ENCODE measurements at places on chromosomes 5 and 9.

DNA sequence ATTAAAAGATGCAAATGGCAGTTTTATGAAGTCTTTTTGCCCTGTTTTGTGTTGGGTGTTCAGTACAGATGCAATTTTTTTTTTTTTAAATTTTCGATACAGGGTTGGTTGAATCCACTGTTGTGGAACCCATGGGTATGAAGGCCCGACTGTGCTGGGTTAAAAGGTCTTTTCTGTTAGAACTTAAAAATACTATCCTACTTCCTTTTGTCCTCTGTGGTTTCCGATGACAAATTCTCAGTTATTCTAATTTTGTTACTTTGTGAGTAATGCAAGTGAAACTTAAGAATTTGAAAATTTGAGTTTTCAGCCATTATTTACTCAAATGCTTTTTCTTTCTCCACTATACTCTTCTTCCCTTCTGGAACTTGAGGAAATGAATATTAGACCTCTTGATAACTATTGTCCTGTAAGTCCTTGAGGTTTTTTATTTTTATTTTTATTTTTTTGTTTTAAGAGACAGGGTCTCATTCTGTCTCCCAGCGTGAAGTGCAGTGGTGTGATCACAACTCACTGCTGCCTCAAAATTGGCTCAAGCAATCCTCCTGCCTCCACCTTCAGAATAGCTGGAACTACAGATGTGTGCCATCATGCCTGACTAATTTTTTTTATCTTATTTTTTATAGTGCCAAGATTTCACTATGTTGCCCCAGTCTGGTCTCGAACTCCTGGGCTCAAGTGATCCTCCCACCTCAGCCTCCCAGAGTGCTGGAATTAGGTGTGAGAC lies 67.5 kb downstream of the ZCCHC7 start:
- no peak for DNase-seq

GRCh38 chr5:138632900-138633489 lies 57.8 kb upstream of the HSPA9 start:
- no peak for DNase-seq

DNA sequence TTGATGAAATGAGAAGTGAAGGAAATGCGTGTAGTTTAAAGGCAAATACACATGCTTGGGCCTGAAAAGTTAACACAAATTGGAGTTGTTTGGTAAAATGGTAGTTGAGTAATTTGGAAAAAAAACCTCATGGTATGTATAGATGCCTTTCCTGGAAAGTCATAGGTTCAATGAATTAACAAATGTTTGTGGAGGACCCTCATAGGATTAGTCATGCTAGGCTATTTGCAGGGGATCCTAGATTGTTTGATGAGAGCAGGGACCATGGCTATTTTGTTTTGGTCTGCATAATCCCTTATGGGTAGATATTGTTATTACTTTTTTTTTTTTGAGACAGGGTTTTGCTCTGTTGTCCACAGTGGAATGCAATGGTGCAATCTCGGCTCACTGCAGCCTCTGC lies 93.5 kb upstream of the NR3C1 start:
- no peak for DNase-seq

- no peak for DNase-seq
Observed at GRCh38 chr9:112104401-112104800, 70.7 kb downstream of the SUSD1 start.

DNA sequence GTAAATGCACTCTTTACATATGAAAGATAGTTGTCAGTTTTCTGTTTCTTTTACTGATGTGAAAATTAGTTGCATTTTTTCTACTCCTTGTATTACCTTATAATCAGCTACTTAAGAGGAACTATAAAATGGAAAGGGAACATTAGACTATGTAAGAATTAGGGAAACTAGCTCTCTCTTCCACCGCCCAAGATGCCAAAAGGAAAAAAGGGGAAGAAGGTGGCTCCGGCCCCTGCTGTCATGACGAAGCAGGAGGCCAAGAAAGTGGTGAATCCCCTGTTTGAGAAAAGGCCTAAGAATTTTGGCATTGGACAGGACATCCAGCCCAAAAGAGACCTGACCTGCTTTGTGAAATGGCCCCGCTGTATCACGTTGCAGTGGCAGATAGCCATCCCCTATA lies 15.2 kb upstream of the HOMER1 start:
- DNase-seq, result no peak

- DNase-seq, result no peak
Observed at GRCh38 chr5:32736842-32737241, 25.7 kb downstream of the NPR3 start.
